ENCODE measurements at places on chromosomes 16 and 17.

DNA sequence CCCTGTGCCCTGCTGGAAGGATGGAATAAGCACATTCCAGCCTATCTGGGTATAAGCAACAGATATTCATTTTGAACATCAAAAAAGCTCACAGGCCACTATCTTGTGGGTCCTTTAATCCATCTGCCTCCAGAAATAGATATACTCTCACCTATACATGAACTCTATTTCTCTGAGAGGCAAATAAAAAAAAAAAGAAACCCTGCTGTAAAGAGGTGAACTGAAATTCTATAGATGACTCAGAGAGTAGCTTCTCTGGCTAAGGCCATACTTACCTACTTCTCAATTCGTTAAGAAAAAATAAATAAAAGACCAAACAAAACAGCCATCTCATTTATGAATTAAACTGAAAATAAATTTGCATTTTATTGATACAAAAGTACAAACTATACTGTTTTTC lies 86.3 kb downstream of the DYNLRB2 start:
- no peak for DNase-seq

- no peak for DNase-seq
Measured at GRCh38 chr17:63439687-63440086, 6.4 kb downstream of the CYB561 start.

DNA sequence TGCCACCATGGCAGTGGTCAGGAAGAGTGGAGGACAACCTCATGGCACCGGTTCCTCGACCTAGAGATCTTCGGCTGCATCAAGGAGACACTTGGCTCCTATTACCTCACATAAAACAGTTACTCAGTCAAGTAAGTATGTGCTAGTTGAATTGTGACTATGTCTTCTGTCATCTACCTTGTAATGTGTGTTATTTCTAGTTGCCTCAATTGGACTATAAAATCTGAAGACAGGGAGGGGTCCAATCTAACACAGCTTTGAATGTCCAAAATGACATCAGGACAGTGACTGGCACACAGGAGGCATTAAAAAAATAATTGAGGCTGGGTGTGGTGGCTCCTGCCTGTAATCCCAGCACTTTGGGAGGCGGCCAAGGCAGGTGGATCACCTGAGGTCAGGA lies 17.2 kb downstream of the C16orf86 start:
- no peak for DNase-seq

- DNase-seq, result no peak
Measured at GRCh38 chr16:86531641-86532525, 21.6 kb downstream of the FOXF1 start.
